ENCODE measurements at places on chromosomes 7 and 10. TPM values are rescaled to one million over a fixed set of nuclear protein-coding genes. Genes with fewer than 3 reads are reported as not detected.

Gene AMZ1
- total RNA-seq: under 0.01 TPM

Gene IMMP2L
- total RNA-seq: 15.4 TPM

Gene UBN2
- total RNA-seq: 4.8 TPM

Gene C7orf57
- not detected for total RNA-seq

Gene CLDN4
- 2.6 TPM for total RNA-seq
